ENCODE measurements at places on chromosomes 16 and 17.

GRCh38 chr17:80644536-80644935, 99.9 kb downstream of the RPTOR start:
- no peak for DNase-seq

DNA sequence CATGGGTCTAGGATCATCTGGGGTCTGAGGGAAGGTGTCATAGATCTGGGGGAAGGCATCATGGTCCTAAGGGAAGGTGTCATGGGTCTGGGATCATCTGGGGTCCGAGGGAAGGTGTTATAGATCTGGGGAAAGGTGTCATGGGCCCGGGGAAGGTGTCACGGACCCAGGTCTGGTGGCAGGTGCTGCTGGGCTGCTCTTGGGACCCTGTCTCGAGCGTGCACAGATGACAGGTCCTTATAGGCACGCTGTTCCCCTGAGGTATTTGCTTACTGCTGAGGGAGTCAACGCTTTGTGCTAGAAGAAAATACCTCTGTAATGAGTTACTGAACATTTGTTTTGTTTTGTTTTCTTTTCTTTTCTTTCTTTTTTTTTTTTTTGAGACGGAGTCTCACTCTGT, 1.4 kb downstream of the RAB40C start:
- no peak for DNase-seq

DNA sequence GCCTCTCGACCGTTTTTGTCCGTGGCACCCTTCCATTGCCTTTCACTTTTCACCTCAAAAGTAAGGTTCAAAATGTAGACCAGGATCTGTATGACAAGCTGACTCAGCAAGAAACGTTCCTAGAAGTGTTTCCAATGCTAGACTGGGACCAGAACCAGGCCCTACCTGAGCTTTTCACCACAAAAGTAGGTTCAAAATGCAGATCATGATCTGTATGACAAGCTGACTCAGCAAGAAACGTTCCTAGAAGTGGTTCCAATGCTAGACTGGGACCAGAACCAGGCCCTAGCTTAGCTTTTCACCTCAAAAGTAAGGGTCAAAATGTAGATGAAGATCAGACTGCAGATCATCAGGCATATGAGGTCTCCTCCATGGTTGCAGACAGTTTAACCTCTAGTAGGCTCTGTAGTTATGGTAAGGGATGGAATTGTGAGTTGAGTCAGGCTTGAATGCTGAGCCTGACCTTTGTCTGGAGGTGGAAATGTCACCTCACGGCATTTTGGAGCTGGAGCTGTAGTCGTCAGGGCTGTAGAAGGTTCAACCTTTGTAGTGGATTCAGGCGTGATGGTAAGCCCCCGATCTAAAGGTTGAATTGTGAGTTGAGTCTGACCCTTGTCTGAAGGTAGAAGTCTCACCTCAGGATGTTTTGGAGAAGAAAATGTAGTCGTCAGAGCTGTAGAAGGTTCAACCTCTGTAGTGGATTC, 50.2 kb upstream of the TMEM97 start:
- no peak for DNase-seq

DNA sequence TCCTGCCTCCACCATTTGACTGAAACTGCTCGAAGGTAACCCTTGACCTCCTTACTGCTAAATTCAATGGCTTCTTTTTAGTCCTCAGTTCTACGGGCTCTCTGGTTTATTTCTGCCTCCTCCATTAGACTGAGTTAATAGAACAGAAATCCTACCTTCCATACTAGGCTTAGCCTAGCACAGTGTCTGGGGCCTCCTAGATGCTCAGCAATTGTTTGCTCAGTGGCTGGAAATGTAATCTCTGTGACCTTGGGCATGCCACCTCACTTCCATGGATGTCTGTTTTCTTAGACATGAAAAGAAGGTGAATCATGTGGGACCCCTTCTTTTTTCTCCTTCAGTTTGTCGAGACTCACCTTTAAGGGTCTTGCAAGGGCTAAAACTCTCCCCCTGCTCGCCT, 19.7 kb downstream of the NXPH3 start:
- no peak for DNase-seq

GRCh38 chr16:51762081-51762996, 611.3 kb upstream of the SALL1 start:
- peak; percentile 2 for DNase-seq

- DNase-seq, result no peak
Observed at GRCh38 chr16:82093666-82094300, 58.7 kb downstream of the HSD17B2 start.

- DNase-seq, result no peak
Observed at GRCh38 chr17:1492249-1493206, at the start of gene MYO1C. MYO1C (minus strand) TSS chr17:1492686; CDS start chr17:1492487, 199 bp downstream.

- no peak for DNase-seq
Observed at GRCh38 chr17:917391-917811, 62.2 kb downstream of the NXN start.

- DNase-seq, result no peak
Observed at GRCh38 chr16:85407-85782, 7.4 kb downstream of the MPG start.

GRCh38 chr17:32835291-32835761, 41.6 kb downstream of the MYO1D start:
- no peak for DNase-seq

- DNase-seq, result peak; percentile 16
Observed at GRCh38 chr17:36463916-36464764, 22.3 kb upstream of the ZNHIT3 start.

DNA sequence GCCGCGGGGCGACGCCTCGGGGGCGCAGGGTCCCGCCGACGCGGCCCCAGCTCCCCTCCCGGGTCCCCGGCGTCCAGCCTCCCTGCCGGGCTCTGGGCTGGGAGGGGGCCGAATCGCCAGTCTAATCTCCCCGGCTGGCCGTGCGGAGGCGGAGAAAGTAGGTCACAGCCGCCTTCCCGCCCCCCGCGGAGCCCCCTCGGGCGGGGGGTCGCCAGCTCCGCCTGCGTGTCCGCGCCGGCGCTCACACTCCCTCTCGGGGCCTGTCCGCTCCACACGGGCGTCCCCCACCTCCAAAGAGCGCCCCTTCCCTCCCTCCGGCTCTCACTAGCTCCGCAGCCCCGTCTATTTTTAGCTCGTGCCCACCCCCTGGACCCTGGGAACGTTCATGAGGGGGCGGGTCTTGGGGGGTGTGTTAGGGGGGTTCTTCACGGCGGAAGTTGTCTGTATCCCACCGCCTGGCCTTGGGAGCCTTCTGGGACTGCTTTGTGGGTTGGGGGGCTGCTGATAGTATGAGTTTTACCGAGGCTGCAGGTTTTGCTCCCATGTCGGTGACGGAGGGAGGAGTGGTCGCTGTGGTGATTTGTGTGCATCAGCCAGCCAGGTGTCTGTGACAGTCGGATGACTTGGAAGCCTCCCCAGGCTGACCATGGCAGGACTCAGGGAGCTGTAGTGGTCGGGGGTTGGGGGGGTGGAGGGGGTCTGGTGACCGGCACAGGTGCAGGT, 1.1 kb downstream of the ATP1B2 start:
- no peak for DNase-seq

GRCh38 chr17:31052187-31052889, 42.4 kb upstream of the NF1 start:
- peak; percentile 43 for DNase-seq
